ENCODE measurements at places on chromosomes 6 and 20.

DNA sequence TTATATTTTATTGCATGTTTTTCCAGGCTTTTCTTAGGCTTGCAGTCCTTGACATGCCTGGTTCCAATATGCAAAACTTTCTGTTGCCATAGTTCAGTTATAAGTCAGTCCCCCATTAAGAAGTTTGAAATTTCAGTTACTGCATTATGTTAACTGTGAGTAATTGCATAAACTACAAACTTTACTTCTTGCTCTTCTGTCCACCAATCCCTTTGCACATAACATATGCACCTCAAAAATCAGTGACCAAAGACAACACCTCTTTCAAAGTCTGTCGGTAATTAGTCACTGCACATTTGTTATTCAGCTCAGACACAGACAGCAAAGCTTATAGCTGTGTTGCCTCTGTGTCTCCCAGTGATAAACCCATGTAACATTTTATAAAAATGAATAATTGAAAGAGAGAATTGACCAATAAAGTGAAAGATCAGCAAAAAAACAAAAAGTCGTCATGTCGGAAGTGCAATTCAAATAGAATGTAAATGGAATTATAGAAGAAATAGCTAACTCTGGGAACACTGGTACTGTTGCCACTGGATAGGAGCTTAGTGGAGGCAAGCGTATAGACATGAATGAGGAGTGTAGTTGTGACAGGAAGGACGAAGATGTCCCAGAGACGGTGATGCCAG is 50.3 kb upstream of the BTBD3 start:
- DNase-seq: no peak

- no peak for DNase-seq
These were observed 5.2 kb upstream of the NRSN2 start for GRCh38 chr20:341682-342081.

GRCh38 chr6:31659649-31660380 is 763 bp downstream of the C6orf47 start:
- peak; percentile 53 for DNase-seq

DNA sequence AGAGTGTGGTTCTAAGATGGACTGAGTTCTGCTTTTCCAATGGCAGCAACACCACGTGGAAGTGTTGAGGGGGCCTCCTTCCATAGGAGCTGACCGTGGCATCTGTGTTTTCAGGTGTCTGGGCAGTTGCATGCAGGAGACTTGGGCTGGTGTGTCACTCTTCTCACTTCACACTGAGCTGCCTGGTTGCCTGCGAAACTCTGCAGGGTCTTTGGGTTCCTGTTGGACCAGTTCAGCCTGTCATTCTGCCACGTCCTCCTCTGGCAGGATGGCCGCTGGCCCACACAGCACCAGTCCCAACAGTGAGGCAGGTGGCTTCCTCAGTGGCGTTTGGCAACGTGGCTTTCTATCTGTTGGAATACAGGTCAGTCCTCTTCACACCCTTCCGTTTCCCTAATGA is 16.1 kb upstream of the UNC93A start:
- DNase-seq: no peak

- no peak for DNase-seq
These were observed 315.9 kb downstream of the TFAP2A start for GRCh38 chr6:10098756-10099528.

GRCh38 chr6:13741365-13741764 is 29.7 kb upstream of the RANBP9 start:
- no peak for DNase-seq

GRCh38 chr6:53598265-53598907 is 53.5 kb upstream of the GCLC start:
- no peak for DNase-seq

DNA sequence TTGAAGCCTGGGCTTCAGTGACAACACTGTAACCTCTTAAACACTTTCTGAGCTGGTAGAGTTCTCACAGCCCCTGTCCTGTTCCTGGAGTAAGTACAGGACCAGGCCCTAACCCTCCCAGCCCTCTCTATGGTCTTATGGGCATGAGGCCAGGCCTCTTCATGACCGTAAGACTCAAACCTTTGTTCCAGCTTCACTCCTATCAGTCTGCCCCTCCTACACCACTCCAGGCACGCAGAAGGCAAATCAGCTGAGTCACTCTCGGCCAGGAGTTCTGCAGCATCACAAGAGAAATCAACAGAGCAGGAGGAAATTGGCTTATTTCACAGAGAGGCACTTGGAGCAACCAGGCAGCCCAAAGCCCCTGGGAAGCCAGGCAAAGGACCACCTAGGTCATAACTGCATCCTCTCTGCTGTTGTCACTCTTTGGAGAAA is 25.3 kb upstream of the CHD6 start:
- no peak for DNase-seq

GRCh38 chr6:50030777-50031562 is 9.2 kb upstream of the DEFB110 start:
- DNase-seq: no peak

GRCh38 chr6:75115481-75115880 is 90.4 kb downstream of the COL12A1 start:
- DNase-seq: no peak

DNA sequence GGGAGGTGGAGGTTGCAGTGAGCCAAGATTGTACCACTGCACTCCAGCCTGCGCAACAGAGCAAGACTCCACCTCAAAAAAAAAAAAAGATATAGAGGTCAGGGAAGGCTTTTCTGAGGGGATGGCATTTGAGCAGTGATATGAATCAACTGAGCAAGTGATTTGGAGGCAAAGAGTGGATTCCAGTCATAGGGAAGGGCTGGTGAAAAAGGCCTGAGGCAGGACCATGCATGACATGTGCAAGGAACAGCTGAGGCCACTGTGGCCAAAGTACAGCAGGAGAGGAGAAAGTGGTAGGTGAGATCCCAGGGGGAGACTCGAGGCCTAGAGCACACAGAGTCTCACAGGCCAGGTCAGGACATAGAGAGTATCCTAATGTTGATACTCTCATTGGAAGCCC is 20.1 kb upstream of the PTPRT start:
- DNase-seq: no peak

DNA sequence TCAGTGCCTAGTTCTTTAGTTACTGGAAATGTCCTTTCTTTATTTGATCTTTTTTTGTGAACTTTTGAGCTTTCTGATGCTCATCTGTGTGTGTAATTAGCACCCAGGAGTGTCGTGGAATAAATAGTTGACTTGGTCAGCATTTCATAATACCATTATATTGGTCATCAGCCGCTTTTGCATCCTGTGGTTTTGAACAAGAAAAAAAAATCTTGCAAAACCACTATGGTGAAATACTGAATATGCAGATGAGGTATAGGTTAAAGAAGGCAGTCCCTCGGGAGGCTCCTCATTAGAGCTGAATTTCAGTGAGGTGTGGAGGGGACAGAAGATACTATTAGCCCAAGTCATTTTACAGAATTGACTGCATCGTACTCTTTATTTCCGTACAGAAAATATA is 90.1 kb downstream of the FOXO3 start:
- no peak for DNase-seq

GRCh38 chr20:12808006-12808567 is 200.7 kb upstream of the SPTLC3 start:
- DNase-seq: no peak

DNA sequence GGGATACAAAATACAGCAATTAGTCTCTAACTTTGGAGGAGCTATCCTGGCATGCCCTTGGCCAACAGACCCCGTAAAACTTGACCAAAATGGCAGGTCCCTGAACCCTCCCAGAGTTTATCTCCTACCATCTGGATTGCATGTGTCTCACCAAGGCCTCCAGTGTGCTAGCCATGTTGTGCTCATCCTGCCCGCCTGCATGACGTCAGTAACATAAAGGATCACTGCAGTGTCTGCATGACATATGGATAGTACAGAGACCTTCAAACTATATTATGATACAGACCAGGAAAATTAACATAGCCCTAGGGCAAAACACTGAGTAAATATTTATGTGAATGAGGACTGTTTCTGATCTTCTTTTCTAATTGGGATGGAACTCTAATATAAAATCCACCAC is 25.3 kb downstream of the CPXM1 start:
- no peak for DNase-seq

- no peak for DNase-seq
These were observed 1.9 kb downstream of the ACTL10 start for GRCh38 chr20:33668466-33669155.

DNA sequence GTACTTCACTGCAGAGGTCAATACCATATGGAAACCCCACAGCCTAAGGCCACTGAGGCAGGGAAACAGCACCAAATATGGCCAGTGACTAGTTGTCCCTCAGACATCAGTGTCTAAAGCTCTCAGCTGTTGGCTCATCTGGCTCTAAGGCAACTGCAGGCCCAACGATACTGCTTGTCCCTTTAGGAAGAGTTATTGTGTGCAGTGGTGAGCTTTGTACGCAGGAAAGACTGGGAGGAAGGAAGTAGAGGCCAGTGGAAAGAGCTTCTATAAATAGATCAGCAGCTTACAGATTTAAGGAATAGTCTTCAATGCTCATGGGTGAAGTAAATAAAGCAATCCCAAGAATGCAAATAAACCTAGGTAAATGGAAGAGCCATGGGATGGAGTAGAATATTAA is 29.3 kb downstream of the DNAAF9 start:
- no peak for DNase-seq

DNA sequence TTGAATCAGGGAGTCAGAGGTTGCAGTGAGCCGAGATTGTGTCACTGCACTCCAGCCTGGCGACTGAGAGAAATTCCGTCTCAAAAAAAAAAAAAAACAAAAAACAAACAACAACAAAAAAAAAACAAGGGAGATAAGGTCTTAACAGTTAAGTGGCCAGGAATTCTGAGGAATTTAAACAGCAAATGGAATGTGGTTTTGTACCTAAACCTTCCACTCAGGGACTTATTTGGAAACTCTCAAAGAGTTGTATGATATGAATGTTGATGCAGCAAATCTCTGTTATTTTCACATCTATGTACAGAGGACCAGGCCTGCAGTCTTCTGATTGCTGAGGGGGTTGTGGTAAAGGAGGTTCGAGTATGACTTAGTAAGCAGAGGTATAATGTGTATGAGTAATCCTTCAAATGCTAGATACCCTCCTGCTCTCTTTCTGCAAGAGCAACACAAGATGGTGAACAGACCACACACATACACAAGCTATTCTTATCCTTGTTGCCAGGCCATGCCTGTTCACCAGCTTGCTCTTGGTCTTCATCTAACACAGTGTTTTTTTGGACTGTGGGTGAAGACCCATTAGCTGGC is 174.9 kb upstream of the SCGN start:
- no peak for DNase-seq
